ENCODE measurements at places on chromosomes 6 and 20. TPM values are rescaled to one million over a fixed set of nuclear protein-coding genes. Genes with fewer than 3 reads are reported as not detected.
A peak's percentile ranks its signal among the peaks of the same experiment; 100 is the strongest.

The ARMC12 gene
- 1.7 TPM for total RNA-seq

The ZNF391 gene
- 6.7 TPM for total RNA-seq

The TGM2 gene
- total RNA-seq: 157 TPM

The SEL1L2 gene
- 0.28 TPM for total RNA-seq

The ARMC2 gene
- 2.0 TPM for total RNA-seq

The ZNF831 gene
- total RNA-seq: 1.1 TPM

The CCN5 gene
- 64.3 TPM for total RNA-seq

The POM121L2 gene
- total RNA-seq: 0.62 TPM

The C6orf163 gene
- total RNA-seq: 7.4 TPM

The HDGFL1 gene
- total RNA-seq: 14.6 TPM

DNA sequence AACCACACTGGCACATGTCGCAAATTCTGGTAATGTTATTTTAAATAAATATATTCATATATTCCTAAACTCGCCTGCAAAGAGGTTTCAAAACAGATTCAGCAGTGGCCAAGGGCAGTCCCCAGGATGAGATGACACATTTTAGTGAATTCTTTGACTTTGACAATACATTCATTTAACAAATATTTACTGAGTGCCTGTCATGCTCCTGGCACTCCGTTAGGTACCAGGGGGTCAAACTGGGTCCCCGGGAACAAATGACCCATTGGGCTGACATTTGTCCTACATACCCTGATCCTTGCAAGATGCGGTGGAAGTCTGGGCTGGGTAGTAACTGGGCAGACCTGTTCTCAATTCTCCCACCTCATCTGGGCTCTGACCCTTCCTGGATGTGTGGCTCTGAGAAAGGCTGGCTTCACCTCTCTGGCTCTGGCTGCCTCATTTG lies 74.9 kb downstream of the FYN start:
- DNase-seq: no peak
- no peaks in the 10 kb centered on the region for H3K36me3 ChIP-seq
- H3K4me3 ChIP-seq: no peak overlapping the region
- H3K4me1 ChIP-seq: no peaks in the 10 kb centered on the region

DNA sequence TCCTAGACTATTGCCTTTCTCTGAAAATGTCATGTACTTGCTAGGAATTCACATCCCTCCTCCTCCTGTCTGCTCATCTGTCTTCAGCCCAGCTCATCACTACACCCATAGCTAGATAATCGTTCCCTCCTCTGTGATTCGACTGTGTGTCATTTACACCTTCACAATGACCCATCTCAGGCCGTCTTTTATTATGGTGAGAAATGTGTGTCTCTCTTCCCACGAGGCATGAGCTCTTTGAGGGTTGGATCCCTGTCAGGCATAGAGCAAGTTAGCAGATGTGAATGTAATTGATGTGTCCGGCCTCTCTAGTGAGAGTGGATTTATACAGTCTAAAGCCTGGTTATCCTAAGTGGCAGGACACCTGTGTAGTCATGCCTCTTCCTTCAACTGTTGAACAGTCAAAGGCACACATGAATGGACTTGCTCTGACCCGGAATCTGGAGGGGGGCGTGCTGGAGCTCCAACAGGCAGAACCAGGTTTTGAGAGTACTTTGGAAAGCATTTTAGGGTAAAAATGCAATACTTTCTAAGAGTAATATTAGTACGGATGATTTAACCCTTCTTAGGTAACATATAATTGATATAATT lies 182.1 kb downstream of the UTRN start:
- H3K4me1 ChIP-seq: no peaks in the 10 kb centered on the region
- no peak for DNase-seq
- no peak overlapping the region for H3K4me3 ChIP-seq
- no peaks in the 10 kb centered on the region for H3K36me3 ChIP-seq

- H3K4me3 ChIP-seq: no peak overlapping the region
- DNase-seq: no peak
- no peaks in the 10 kb centered on the region for H3K36me3 ChIP-seq
- no peaks in the 10 kb centered on the region for H3K4me1 ChIP-seq
Measured at GRCh38 chr6:103264020-103264419, 1595.7 kb downstream of the HACE1 start.

DNA sequence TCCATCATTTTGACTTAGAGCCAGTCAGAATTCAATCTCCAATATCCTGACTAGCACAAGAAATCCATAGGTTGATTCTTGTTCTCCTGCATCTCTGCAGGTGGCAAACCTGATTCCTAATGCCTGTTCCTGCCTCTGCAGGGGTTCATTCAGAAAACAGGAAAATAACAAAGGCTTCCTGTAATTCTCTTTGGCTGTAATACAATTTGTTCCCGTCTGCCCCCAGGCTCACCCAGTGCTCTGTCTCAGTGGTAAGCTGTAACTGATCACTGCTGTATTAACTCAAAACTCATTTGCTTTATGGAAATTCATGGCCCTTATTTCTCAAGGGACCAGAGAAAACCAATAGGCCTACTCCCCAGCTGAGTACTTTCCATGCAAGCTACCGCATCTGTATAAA lies 88.6 kb downstream of the OPRM1 start:
- DNase-seq: no peak
- H3K36me3 ChIP-seq: no peaks in the 10 kb centered on the region
- no peaks in the 10 kb centered on the region for H3K27me3 ChIP-seq

DNA sequence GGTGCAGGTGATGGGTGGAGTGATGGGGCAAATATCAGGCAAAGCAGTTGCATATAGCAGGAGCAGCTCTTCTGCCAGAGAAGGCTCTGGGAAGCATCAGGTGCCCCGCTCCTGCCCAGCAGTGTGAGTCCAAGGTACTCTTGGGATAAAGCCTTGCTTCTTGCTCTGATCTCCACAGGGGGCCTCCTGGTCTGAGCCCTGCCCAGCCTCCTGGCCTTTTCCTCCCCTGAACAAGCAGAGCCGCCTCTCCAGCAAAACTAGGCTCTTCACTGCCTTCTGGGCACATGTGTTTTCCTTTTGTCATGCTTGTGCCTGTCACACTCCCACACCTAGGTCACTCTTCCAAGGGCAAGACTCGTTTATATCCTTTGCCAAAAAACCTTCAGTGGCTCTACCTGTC lies 34.3 kb downstream of the SIRPA start:
- H3K36me3 ChIP-seq: no peaks in the 10 kb centered on the region
- H3K4me1 ChIP-seq: no peaks in the 10 kb centered on the region
- no peak overlapping the region for H3K4me3 ChIP-seq

DNA sequence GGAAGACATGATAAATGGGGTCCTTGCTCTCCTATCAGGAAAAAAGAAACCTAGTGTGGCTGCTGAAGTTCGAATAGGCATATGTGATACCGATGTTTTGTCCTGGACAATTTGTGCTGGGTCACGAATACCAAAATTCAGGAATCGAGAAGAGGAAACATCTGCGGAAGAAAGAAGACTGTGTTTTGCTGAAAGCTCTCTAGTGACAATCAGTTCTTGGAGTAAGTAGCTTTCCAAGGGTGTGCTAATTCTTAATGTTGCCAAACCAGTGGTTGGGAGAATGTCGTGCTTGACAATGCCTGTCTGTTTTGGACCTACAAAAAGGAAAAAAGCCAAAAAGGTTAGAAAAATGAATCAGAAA lies 956.1 kb downstream of the PHF3 start:
- no peak overlapping the region for H3K4me3 ChIP-seq
- DNase-seq: no peak
- H3K27me3 ChIP-seq: no peaks in the 10 kb centered on the region
- no peak overlapping the region for H3K27ac ChIP-seq

DNA sequence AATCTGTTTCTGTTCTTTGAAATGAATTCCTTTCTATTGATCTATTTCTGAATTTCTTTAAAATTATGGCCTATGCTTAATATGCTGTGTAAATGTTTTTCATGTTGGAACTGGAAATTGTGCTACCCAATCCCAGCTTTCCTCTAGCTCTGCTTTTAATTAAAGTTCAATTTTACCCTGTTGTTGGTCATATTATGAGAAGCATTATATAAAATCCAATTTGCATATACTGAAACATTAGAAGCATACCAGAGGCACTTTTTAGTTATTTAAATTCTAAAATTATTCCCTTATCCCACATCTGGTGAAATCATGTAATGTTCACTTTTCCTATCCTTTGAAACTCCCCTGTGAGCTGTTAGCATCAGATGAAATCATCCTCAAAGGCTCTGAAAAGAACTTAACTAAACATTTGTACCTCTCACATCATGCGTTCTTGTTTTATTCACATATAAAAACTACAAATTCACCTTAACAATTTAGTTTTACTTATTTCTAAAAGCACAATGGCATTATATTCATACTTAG lies 160.6 kb upstream of the COL21A1 start:
- no peaks in the 10 kb centered on the region for H3K27me3 ChIP-seq
- H3K27ac ChIP-seq: no peak overlapping the region
- H3K4me3 ChIP-seq: no peak overlapping the region
- H3K36me3 ChIP-seq: no peaks in the 10 kb centered on the region
- H3K4me1 ChIP-seq: peaks cover 4% of the 10 kb centered on the region

DNA sequence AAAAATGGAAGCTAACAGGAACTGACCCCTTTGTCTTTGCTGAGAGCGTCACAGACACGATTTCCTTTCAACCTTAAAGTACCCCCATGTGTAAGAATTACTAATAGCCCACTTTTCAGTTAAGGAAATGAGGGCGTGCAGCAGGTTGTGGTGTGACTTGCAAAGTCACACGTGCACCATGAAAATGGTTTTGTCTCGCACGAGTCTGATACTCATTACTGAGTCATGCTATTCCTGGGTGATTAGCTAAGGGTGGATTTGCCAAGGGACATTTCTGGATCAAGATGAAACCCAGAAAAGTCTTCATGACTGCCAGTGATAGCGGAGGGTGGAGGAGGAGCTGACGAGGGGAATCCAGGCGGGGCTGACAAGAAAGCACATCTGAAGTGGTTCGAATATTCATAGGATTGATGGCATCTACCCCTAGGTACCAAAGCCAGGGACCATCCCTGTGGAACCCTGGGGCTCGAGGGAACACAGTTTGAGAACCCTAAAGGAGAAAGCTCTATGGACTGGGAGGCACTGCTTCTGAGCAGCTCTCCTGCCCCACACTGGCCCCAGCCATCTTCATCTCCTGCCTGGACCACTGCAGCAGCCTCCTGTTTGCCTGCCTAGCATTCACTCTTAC lies 12.1 kb upstream of the NFATC2 start:
- no peak for DNase-seq
- no peak overlapping the region for H3K4me3 ChIP-seq
- H3K4me1 ChIP-seq: no peaks in the 10 kb centered on the region
- H3K27me3 ChIP-seq: no peaks in the 10 kb centered on the region
- no peaks in the 10 kb centered on the region for H3K36me3 ChIP-seq

- H3K27me3 ChIP-seq: no peaks in the 10 kb centered on the region
- H3K36me3 ChIP-seq: no peaks in the 10 kb centered on the region
- no peaks in the 10 kb centered on the region for H3K4me1 ChIP-seq
- H3K4me3 ChIP-seq: no peak overlapping the region
Measured at GRCh38 chr6:32462609-32463008, 22.9 kb downstream of the HLA-DRA start.

- no peaks in the 10 kb centered on the region for H3K4me1 ChIP-seq
- no peak overlapping the region for H3K4me3 ChIP-seq
- no peaks in the 10 kb centered on the region for H3K36me3 ChIP-seq
- no peak overlapping the region for H3K27ac ChIP-seq
- no peaks in the 10 kb centered on the region for H3K27me3 ChIP-seq
- DNase-seq: no peak
Measured at GRCh38 chr6:164085091-164086075, 670.9 kb downstream of the QKI start.

DNA sequence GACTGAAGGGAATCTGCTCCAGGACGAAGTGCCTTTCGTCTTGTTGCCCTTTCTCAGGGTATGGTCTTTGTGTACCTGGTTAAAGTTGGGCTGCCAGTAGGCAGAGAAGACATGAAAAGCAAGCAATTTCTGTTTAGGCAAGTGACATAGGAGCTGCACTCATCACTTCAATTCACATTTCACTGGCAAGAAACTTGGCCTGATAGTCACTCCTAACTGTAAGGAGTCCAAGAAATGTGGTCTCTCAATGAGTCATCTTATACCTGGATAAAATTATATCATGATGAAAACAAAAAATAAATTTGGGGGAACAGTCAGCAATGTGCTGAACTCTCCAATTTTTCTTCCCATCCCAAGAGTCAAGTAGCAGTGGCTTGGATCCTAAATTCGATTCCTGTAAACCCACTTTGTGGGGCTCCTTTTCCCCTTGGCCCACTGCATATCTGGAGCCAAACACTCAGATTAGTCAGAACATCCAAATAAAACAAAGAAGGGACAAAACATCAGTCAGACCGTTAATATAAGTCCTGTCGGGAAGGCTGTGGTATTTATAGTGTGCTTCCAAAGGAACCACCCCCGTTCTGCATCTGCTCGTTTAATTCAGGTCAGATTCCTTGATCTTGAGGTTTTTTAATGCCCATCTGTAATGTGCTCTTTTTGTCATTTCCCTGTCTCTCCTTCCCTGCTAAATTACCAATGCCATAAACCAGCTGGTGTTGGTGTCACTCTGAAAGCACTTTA lies 5.0 kb upstream of the GABRR1 start:
- no peaks in the 10 kb centered on the region for H3K4me1 ChIP-seq
- no peaks in the 10 kb centered on the region for H3K36me3 ChIP-seq
- DNase-seq: no peak
- no peak overlapping the region for H3K27ac ChIP-seq
- H3K4me3 ChIP-seq: no peak overlapping the region

DNA sequence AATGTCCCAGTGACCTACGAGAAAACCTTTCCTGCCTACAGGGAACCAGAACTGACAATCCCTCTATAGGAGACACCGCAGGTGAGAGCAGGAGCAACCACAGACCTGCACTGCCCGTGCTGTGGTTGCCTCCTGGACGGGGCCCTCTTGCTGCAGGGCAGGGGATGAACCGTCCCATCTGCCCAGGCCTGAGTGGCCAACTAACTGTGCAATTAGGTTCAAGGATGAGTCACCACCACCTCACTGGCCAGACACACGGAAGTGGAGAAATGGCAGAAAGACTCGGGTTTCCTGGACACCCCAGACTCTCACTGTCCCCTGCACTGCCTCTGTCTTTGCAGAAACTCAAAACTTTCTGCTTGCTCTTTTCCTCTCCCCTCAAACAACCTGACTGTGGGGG lies 13.8 kb upstream of the HLA-G start:
- H3K4me3 ChIP-seq: no peak overlapping the region
- no peaks in the 10 kb centered on the region for H3K36me3 ChIP-seq
- no peaks in the 10 kb centered on the region for H3K27me3 ChIP-seq
- DNase-seq: no peak
- no peak overlapping the region for H3K27ac ChIP-seq

- H3K4me1 ChIP-seq: peaks cover 3% of the 10 kb centered on the region
- H3K36me3 ChIP-seq: no peaks in the 10 kb centered on the region
- no peaks in the 10 kb centered on the region for H3K27me3 ChIP-seq
- DNase-seq: peak; percentile 54
- peak overlapping the region; percentile 17 for H3K27ac ChIP-seq
Measured at GRCh38 chr6:10316373-10316721, 98.5 kb downstream of the TFAP2A start.

- no peak overlapping the region for H3K27ac ChIP-seq
- H3K4me3 ChIP-seq: no peak overlapping the region
- H3K36me3 ChIP-seq: no peaks in the 10 kb centered on the region
Measured at GRCh38 chr6:10151144-10151915, 263.5 kb downstream of the TFAP2A start.

GRCh38 chr6:167779129-167779992 lies 47.4 kb upstream of the AFDN start:
- H3K36me3 ChIP-seq: no peaks in the 10 kb centered on the region
- H3K4me1 ChIP-seq: peaks cover 3% of the 10 kb centered on the region
- no peak for DNase-seq
- no peak overlapping the region for H3K27ac ChIP-seq
- H3K27me3 ChIP-seq: no peaks in the 10 kb centered on the region
- H3K4me3 ChIP-seq: no peak overlapping the region
